ENCODE measurements at places on chromosomes 3 and 15.

- DNase-seq, result no peak
Measured at GRCh38 chr15:38080651-38081275, 146.3 kb downstream of the TMCO5A start.

DNA sequence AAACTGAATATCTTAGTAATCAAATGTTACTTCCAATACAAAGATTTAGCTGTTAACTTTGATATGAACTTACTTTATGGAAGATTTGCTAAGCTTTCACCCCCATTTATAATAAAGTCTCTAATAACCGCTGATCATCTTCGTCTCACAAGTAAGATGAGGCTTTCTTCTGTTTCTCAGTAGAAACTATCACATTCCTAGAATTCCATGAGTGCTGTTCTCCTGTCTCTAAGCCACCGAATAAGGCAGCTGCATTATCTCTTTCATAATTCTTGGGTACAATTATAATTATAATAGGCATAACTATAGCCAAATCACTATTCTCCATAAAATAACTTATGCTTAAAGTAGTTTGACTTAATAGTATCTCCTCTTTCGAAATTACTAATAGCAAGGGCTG lies 18.3 kb upstream of the SETMAR start:
- DNase-seq, result no peak

DNA sequence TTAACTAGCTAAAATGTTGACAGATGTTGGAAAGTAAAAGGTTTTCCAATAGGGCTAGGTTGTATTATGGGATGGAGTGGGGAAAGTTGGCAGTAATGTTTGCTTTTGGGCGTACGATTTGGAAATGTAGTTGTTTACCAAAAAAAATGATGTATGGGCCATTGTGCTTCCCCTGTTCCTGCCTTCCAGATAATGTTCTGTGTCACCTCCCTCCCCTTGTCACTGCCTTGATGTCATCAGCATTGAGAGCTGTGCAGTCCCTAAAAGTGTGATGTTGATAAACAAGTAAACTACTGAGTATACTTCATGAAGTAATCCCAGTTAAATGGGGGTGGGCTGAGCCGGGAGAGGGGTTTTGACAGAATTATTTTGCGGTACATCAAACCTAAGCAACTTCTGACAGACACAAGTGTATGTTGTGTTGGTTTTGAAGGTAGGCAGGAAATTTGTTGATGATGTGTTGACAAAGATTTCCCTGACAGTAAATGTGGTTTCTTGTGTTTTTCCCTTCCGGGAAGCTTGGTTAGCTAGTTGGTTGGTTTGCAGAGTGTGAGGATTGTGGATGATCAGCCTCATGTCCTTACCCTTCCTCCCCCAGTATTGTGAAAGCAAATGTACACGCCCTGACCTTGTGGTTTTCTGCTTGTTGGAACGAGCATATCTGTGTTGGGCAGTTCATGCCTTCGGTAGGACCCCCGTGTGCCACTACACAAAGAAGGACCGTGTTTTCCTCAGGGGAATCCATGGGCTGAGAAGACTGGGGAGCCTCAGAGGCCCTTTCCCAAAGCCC lies 87.3 kb downstream of the PGPEP1L start:
- DNase-seq, result no peak

- DNase-seq, result no peak
Measured at GRCh38 chr15:66044837-66045236, 175.5 kb downstream of the RAB11A start.

GRCh38 chr3:63095-63765 lies 133.3 kb upstream of the CHL1 start:
- no peak for DNase-seq

GRCh38 chr15:88690331-88690730 lies 51.5 kb downstream of the ISG20 start:
- DNase-seq, result no peak

GRCh38 chr3:136437043-136437442 lies 186.9 kb downstream of the PCCB start:
- DNase-seq, result no peak

DNA sequence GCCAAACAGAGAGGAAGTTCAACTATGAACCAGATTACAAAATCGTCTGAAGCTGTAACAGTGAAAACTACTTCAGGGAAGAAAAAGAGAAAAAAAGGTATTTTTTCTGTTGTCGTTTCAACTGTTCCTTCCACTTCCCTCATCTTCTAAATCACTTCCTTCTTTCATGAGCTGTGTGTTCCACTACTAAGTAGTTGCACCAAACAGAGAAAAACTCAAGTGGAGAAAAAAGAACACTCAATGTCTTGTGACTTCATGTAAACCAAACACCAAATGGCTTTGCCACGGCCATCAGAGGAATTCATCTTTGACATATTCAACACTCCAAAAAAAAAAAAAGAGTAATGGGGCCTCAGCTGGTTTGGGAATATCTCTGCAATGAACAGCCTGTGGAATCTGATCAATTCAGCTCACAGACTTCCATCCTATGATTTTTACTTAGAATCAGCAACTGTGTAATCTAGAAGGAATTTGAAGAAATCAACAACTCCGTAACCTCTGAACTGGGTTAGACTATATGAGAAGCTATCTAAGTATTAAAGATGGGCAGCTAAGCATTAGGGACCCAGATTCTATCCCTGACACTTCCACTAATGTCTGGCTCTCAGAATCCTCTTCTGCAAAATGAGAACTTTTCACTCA lies 47.5 kb upstream of the RNF7 start:
- no peak for DNase-seq

GRCh38 chr3:94616833-94617232 lies 554.0 kb downstream of the NSUN3 start:
- no peak for DNase-seq
